Kidney (tissue), 22 donors: ENCODE measurements at places on chromosomes 16 and 17.

GRCh38 chr16:88681084-88681680, 5.1 kb downstream of the SNAI3 start:
- DNase-seq, result no peak

DNA sequence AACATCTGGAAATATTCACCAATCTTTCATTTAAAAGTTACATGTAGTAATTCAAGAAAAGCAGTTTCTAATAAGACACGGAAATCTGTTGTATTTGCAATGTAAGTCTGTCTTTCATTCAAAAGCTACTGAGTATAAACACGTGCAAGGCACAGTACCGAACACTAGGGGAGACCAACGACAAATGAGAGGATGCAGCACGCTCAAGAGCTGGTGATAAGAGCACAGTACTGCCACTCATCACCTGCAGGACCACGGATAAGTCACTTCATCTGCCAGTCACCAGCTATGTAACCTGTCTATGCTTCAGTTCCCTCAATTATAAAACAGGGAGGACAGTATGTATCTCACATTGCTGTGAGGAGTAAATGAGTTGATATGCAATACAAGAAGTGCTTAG, 67.1 kb downstream of the CLEC18A start:
- DNase-seq, result peak; percentile 18

- peak; percentile 61 for DNase-seq
Observed at GRCh38 chr16:59754854-59755253, 1020.7 kb upstream of the GOT2 start.

GRCh38 chr16:69823831-69824563, 61.9 kb downstream of the WWP2 start:
- no peak for DNase-seq

GRCh38 chr17:31581491-31581890, 190.0 kb downstream of the RAB11FIP4 start:
- DNase-seq, result no peak

- DNase-seq, result no peak
Observed at GRCh38 chr17:82690786-82691489, 7.6 kb downstream of the RAB40B start.

- no peak for DNase-seq
Observed at GRCh38 chr16:582614-583331, 7.1 kb upstream of the RAB40C start.

GRCh38 chr16:77643176-77643575, 79.1 kb upstream of the NUDT7 start:
- no peak for DNase-seq

DNA sequence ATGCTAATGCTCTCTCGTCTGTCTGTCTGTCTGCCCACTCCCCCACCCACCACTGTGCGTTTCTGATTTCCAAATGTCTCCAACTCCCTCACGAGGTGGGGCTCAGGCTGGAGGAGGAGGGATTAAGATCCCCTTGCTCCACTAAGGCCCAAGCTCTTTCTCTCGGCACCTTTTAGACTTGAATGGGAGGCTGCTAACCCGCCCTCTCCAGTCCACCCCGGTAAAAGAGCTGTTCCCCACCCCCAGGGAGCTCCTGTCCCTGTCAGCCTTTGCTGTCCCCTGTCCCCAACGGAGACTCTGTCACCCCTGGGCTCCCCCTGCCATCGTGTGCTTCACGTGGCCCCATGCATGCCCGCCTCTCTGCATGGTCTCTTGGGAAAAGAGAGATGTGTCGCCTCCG, 68.5 kb upstream of the PLCG2 start:
- DNase-seq, result peak; percentile 35

DNA sequence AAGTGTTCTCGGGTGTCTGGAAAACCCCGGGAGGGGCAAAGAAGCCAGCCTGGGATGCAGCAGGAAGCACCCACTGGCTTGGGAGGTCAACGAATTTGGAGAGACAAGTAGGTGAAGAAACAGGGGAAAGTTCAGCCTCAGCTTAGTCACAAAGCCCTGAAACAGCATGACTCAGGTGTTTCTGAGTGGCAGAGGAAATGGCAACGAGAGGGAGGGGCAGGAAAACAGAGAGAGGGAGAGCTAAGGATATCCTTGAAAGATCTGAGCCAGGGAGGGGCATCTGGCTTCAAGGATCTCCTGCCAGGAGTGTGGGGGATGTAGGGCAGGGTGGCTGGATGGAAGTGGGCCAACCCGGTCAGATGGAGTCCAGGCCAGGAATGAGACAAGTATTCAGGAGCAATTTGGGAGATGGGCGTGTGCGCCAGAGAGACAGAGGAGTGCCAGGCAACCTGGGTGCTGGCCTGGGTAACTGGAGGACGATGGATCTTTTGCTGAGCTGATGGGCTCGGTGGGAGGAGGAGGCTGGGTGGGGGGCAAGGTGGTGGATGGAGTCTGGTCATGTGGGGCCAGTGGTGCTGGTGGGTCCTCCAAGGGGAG, 27.2 kb downstream of the ABCC3 start:
- peak; percentile 48 for DNase-seq

- no peak for DNase-seq
Observed at GRCh38 chr16:30699615-30700099, 686 bp downstream of the SRCAP start.

DNA sequence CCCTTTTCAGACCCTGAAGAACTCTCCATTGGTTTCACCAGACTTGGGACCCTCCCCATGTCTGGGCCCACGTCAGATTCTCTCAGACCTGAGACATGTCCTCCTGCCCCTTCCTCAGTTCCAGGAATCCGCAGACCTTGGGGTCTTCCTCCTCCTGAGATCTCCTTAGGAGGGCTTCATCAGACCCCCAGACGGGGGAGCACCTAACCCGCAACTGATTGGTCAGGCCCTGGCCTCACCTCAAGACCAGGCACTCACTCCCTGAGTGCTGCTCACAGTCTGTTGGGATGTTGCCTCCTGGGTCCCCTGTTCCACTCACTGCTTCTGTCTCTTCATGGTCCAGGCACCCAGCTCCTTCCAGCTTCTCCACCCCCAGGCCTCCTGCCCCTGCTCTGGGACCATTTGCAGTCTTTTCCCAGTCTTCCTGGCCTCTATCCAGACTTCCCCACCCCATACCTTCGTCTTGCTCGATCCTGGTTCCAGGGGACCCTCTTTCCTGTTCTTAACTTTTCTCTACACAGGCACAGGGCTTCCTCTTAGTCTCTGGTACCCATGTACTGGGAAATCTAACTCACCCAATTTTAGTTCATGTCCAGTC, 1.2 kb downstream of the GID4 start:
- DNase-seq, result no peak

DNA sequence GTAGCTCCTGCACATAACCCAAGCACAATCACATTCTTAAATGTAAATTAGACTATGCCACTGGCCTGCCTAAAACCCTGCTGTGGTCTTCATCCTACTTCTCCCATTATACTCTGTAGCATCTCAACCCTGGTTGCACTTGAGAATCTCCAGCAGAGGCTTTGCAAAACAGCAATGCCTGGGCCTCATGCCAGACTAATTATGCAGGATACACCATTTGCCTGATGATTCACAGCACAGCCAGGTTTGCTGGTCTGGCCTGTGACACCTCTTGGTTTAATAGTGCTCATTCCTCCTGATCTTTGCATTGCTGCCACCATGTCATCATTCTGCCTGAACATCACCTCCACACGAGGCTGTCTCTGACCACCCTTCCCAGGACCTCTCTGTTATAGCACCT, 491.9 kb upstream of the TOM1L1 start:
- no peak for DNase-seq

- no peak for DNase-seq
Observed at GRCh38 chr17:9228408-9229159, 207.3 kb downstream of the NTN1 start.

GRCh38 chr16:27386674-27387073, 15.3 kb upstream of the IL21R start:
- no peak for DNase-seq

DNA sequence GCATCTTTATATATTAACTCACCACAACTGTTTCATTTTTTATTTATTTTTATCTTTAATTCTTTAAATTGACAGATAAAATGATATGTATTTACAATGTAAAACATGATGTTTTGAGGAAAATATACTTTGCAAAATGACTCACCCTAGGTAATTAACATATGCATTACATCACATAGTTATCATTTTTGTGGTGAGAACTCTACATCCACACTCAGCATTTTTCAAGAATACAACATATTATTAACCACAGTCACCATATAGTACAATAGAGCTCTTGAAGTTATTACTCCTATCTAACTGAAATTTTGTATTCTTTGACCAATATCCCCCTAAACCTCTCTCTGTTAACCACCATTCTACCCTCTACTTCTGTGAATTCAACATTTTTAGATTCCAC, 194.7 kb upstream of the KIF2B start:
- DNase-seq, result no peak

GRCh38 chr16:4700380-4700996, 7.1 kb downstream of the NUDT16L1 start:
- DNase-seq, result no peak

- no peak for DNase-seq
Observed at GRCh38 chr16:12205378-12206097, 229.0 kb downstream of the SNX29 start.

GRCh38 chr17:7020894-7021664, 1.8 kb upstream of the BCL6B start:
- no peak for DNase-seq

- no peak for DNase-seq
Observed at GRCh38 chr16:88988980-88989811, 12.2 kb upstream of the CBFA2T3 start.

DNA sequence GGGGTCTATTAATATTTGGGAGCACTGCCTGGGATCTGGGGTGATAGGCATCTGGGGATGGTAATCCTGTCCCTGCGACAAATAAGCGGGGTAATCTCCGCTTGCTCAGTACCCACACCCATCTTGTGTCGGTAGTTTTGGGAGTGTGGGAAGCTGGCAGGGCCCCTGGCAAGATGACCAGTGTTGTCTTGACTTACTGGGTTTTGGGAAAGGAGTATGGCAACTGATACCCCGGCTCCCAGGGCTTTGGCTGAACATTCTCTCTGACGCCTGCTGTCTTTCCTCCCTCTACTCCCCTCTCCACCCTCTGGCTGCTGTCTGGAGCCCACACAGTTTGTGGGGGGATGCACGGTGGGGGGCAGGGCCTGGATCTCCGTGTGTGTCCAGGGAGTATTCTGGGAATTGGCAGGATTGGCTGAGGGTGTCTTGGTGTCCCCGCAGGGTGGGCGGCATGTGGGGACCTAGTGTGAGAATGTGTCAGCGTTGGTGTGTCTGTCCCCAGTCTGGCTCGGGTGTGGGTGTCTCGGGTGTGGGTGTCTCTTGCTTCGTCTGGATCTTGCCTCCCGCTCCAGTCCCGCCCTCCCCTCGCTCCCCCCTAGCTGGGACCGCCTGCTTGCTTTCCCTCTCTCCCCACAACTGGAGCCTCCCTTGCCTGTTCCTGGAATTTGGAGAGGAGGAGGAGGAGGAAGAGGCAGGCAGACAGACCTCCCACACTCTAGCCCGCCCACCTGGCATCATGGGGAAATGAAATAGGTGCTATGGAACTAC, 12.0 kb downstream of the RARA start:
- no peak for DNase-seq

- peak; percentile 91 for DNase-seq
Observed at GRCh38 chr17:40647624-40648383, at the start of gene SMARCE1. Gene SMARCE1 (minus strand): TSS chr17:40647818. CDS start chr17:40645802, 2,016 bp downstream.
